MG63 (cell line): ENCODE measurements at places on chromosomes 6 and 20. TPM values are rescaled to one million over a fixed set of nuclear protein-coding genes. Genes with fewer than 3 reads are reported as not detected.

Gene CRISP2
- not detected in 2 replicates for total RNA-seq

Gene NUDT3
- total RNA-seq: 2.6 and 6.2 TPM in 2 replicates

Gene BFSP1
- 0.99 and 2.3 TPM in 2 replicates for total RNA-seq

Gene KCNK16
- total RNA-seq: not detected in 2 replicates

Gene DCDC2
- not detected in 2 replicates for total RNA-seq

DNA sequence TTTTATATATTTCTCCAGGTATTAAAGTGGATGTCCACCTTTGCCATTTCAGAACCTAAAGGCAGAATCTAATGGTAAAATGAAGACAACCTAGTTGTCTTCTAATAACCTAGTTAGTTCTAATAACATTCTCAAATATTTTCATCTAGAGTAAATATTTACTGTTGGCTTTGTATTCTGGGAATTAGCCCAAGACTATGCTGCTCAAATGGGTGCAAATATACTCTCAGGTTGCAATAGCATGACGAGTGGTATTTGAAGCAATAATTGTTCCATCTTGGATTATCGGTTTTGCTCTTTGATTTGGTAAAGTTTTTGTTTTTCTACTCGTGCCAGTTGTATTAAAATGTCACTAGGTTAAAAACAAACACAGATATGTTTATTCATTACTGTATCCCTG, 21.0 kb upstream of the RSPH4A start:
- DNase-seq: no peak

GRCh38 chr6:116073765-116074440, 13.2 kb upstream of the FRK start:
- DNase-seq: peak; percentile 19

DNA sequence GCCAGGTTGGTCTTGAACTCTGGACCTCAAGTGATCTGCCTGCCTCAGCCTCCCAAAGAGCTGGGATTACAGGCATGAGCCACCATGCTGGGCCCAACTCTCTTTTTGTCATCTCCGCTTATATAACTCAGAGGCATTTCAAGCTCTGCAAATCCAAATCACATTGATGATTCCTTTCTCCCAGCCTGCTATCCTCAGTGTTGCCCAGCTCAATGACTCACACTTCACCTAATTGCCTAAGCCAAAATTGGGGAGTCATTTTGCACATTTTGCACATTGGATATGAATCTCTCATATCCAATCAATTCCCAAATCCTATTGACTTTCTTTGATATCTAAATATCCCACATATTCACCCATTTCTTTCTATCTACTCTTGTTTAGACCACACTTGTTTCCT, 3.9 kb downstream of the UTRN start:
- DNase-seq: no peak

DNA sequence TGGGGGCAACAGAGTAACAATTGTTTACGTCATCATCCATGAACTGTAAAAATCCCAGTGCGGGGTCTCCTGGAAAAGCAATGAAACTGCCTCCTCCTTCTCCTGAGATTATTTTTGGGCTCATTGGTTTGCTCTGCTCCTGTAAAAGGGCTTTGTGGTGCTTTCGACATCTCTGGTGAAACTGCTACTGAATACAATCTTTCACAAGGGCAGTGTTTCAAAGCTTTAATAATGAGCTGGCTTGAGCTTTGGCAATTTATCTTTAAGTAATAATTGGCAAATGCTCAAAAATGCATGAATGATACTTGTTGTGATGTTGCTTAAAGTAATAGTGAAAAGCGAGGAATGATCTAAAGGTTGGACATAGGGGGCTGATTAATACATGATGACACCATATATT, 43.5 kb upstream of the ENPP1 start:
- DNase-seq: no peak

DNA sequence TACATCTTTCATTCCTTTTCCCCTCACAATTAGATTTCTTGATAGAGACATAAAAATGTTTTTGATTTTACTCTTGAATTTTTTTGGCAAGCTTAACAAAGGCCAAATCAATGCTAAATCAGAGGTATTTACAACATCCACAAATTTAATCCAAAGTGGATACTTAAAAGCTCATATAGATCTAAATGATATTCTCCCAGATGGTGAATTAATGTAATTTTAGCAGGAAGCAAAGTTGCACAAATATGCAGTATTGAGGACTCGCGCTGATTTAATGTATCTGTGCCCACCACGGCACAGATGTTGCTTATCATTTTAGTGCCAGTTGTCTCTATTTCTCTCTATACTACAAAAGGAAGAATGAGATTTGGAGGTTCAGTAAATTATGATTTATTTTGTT, 167.4 kb downstream of the COL19A1 start:
- DNase-seq: no peak

- DNase-seq: no peak
Measured at GRCh38 chr20:62503401-62504178, 27.8 kb upstream of the GATA5 start.

GRCh38 chr6:145815309-145816274, 997 bp upstream of the FBXO30 start:
- DNase-seq: peak; percentile 47

- no peak for DNase-seq
Measured at GRCh38 chr6:29631209-29631810, 1.7 kb downstream of the GABBR1 start.

DNA sequence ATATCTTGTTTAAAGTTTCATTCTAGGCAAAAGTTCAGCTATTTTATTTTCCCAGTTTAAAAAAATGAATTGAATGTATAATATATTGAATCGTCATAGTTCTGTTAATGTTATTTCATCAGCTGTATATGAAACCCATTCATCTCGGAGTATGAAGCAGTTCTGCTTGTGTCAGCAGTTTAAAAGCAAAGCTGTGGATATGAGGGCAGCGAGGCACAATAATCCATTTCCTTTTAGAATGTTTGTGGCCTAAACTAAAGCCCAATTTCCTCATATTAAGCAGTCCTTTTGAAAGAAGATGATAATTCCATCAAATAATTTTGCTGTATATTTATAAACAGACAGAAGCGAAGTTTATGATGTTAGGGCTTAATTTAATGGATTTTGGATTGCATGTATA, 300.1 kb downstream of the SAMD5 start:
- DNase-seq: no peak

GRCh38 chr6:133300896-133301295, 59.7 kb downstream of the EYA4 start:
- DNase-seq: no peak

DNA sequence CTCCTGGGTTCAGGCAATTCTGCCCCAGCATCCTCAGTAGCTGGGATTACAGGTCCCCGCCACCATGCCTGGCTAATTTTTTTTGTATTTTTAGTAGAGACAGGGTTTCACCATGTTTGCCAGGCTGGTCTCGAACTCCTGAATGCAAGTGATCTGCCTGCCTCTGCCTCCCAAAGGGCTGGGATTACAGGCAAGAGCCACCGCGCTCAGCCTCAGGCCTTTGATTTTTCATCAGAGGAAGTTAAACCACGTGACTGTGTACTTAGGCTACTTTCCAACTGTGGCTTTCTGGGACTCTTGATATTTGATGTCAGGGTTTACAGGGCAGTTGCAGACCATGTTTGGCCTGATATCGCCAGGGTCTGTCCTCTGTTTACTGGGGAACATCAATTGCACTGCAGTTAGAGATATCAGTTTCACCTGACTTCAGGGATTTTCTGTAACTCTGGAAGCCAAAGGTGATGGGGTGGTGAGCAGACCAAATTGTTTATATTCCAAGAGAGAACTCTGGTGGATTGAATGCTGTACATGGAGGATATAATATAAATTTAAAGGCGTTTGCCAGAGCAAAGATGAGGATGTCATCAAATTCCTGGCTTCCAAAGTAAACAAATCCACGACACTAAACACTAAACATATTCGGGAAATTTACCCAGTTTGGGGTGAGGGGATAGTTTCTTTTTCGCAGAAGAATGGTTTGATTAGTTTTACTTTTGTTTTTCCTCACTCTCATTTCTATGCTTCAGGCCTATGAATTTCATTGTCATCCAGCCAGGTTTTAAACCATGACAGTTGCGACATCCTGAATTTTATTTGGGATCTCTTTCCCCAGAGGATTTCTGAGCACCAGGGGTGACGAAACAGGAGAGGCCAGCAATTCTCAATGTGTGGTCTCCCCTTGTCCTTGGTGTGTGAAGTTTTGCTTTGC, 4.2 kb downstream of the PSMF1 start:
- peak; percentile 9 for DNase-seq

DNA sequence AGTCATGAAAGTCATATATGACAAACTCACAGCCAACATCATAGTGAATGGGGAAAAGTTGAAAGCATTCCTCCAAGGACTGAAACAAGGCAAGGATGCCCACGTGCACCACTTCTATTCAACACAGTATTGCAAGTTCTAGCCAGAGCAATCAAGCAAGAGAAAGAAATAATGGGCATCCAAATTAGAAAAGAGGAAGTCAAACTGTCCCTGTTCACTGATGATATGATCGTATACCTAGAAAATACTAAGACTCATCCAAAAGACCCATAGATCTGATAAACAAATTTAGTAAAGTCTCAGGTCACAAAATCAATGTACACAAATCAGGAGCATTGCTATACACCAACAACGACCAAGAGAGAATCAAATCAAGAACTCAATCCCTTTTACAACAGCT, 41.2 kb downstream of the RPP21 start:
- no peak for DNase-seq

- DNase-seq: no peak
Measured at GRCh38 chr6:135572051-135572450, 74.5 kb upstream of the AHI1 start.

- DNase-seq: no peak
Measured at GRCh38 chr6:143222801-143223231, 162.1 kb downstream of the AIG1 start.

DNA sequence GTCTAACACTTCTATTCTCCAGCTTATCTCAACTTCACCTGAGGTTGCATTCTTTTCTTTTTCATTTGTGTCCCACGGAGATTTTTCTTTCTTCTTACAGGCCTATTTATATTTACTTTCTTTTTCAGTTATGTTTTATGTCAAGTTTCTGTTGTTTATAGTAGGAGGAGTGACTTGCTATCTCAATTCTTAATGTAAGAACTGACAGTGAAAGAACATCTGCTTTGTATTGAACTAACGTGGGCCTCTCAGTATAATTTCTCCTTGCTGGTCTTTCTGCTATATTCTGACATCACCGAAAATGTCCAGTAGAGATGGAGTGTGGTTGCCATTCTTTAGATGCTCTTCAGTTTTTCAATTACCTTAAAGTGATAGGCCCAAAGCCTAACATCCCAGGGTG, 521.7 kb downstream of the EPM2A start:
- no peak for DNase-seq
